ENCODE measurements at places on chromosomes 7 and 10.
A peak's percentile ranks its signal among the peaks of the same experiment; 100 is the strongest.

DNA sequence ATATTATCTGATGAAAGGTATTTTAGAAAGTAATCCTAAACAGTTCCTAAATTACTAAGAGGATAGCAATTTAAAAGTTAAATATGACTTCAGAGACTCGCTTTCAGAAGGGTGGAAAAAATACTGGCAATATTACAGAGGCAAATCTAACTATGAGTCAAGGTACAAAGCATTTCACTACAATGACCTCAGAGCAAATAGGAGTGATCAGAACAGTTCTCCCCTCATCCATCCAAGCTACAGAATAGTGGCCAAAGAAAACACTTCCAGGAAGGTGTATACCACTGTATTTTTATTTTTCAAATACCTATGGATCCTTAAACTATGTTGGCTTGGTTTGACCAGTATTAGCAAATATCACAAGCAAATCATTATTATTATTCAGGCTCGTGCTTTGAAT is 112.8 kb upstream of the ODAD2 start:
- DNase-seq: no peak

- DNase-seq: no peak
Measured at GRCh38 chr10:117544004-117544701, 1.6 kb downstream of the EMX2 start.

- DNase-seq: no peak
Measured at GRCh38 chr7:15515252-15515651, 46.6 kb downstream of the AGMO start.

DNA sequence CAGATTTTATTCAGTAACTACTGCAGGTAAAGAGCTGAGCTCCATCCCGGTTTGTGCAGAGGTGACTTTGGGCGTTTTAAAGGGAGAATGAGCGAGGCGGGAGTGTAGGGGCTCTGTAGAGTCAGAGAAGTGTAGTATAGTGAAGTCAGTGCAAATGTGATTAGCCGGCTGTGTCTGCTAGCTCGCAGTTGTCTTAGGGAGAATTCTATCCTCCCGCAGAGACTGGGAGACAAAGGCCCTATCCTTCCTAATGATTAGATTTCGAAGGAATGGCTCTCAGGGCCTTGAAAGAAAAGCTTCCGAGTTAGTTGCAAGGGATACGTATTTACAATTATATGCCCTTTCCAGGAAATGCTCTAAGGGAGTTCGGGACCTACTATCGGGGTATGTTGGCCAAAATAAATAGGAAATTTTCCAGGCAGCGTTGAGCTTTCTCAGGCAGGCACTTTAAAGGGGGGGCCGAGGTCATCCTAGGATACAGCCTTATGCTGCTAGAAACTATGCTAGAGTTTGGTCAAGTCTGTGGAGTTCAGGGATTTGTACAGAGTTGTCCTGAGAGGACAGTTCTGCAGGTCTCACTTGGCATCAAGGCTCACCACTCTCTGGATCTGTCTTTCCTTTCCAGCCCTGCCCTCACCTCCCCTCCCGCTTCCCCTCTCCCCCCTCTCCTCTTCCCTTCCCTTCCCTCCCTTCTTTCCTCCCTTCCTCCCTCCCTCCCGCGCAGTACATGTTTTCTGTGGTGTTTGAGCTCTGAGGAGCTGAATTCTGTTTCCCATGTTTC is 825 bp downstream of the MRPL32 start:
- no peak for DNase-seq

- DNase-seq: no peak
Measured at GRCh38 chr7:2173189-2173827, 59.4 kb downstream of the MAD1L1 start.

GRCh38 chr10:124425227-124425962 is 6.7 kb upstream of the OAT start:
- no peak for DNase-seq

DNA sequence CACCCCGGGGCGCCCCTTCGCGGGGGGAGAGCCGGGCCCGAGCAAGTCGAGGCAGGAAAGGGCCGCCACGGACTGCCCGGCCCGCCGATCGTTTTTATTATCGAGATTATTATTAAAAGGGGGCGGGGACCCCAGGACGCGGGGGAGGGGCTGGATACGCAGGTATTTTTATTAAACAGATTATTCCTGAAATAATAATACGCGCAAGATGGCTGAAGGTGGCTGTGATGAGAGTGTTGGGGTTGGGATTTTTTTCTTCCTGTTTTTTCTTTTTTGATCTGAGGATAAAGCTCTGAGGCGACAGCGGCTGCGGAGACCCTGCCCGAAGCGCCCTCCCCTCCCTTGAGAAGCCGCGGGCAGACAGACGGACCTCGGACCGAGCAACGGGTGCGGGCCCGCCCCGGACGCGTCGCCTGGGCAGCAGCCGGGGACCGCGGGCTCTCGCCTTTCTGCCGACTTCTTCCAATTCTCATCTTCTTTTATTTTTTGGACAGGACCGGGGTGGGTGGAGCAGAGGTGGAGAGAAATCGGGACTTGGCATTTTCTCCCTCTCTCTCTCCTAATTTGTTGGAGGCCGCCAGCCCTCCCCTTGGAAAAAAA is 1.4 kb upstream of the TRIM8 start:
- peak; percentile 40 for DNase-seq

GRCh38 chr7:24054236-24054635 is 229.8 kb upstream of the NPY start:
- no peak for DNase-seq

GRCh38 chr7:131553931-131554330 is 2.5 kb downstream of the PODXL start:
- no peak for DNase-seq

DNA sequence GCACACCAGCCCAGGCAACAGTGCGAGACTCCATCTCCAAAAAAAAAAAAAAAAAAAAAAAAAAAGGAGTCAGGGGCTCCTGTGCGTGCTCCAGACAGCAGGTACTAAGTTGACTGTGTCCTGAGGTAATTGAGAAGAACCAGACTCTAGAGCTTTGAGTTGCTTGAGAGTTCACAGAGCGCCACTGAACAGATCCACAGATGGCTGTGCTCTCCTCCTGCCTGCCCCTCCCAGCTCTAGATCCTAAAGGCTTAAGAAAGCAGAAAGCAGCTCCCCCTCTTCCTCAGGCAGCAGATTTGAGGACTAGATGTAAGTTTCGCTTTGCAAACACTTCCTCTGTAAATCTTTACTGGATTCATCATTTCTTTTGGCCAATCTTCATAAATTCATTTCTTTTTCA is 38.7 kb downstream of the SHH start:
- no peak for DNase-seq

DNA sequence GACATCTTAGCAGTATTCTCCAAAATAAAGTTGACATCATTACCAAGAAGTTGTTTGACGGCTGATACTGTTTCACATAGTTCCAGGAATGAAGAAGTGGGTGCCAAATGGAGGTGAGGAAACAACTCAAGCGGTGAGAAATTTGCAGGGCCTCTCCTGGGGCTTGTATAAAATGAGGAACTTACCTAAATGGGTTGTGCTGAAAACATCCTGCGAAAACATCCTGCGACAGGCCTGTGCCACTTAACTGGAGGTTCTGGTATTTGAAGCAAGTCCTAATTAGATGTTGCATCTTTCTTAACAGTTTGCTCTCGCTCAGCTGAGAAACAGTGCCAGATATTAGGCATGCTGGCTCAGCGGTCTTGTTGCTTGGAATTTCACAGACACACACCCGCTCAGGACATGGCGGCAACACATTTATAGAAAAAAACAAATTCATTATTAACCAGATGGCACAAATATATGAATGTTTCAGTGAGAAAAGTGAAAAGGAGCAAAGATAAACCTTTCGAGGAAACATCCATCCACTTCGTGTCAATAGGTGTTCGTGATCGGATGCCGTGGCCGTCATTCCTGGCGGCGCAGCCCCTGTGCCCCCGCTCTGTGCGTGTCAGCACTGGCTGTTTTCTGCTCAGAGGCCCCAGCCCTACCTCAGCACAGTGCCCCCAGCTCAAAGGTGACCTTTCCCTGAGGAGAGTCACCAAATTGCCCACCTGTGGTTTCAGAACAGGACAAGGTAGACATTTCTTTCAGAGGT is 48.1 kb downstream of the CDC123 start:
- DNase-seq: no peak

GRCh38 chr7:18792871-18793595 is 297.5 kb downstream of the HDAC9 start:
- DNase-seq: no peak

GRCh38 chr10:71134732-71135211 is 77.6 kb upstream of the UNC5B start:
- DNase-seq: no peak

- DNase-seq: no peak
Measured at GRCh38 chr7:111730476-111731300, 168.4 kb upstream of the IMMP2L start.

GRCh38 chr10:24906372-24906771 is 46.0 kb downstream of the PRTFDC1 start:
- no peak for DNase-seq

DNA sequence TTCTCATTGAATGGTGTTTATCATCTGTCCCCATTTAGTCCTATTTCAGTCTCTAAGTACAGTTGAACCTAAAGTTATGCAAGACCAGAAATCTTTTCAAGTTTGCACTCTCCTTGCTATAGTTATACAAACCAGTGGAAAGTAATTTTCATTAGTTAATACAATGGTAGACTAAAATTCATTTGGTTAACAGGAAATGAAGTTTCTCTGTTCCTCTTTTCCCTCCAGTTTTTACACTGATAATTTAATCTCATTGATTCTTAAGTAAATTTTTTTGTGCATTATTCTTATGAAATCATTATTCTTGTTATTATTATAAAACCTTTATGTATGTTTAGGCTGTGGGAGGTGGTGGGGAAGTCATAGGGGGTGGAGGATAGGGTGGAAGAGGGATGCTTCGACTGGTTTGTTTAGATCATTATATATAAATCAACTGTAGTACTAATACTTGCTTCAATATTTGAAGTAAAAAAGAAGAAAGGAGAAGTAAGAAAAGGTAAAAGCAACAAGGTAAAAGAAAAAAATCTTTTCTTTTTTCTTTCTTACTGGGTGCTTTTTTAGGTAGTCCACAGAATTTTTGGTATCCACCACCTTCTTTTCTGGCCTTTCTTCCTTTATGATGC is 104.1 kb downstream of the GPR85 start:
- DNase-seq: no peak

- no peak for DNase-seq
Measured at GRCh38 chr10:115094416-115095140, 1.4 kb downstream of the ATRNL1 start.

DNA sequence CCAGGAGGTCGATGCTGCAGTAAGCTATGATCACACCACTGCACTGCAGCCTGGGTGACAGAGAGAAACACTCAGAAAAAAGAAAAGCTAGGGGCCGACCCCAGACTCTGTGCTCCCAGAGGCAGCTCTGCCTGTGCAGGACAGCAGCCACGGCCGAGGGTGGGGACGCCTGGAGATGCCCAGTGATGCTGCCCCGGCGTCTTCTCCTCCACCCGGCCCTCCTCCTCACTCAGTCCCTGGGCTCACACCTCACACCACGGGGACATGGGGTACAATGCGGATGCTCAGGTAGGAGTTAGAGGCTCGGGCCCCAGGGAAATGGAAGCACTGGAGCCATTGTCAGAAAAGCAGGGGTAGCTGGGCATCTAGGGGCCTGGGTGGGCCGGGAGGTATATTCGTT is 46.3 kb upstream of the ELFN1 start:
- DNase-seq: no peak

GRCh38 chr10:126628746-126629145 is 41.7 kb downstream of the C10orf90 start:
- no peak for DNase-seq

- DNase-seq: no peak
Measured at GRCh38 chr10:87589645-87590051, 70.0 kb upstream of the PAPSS2 start.

DNA sequence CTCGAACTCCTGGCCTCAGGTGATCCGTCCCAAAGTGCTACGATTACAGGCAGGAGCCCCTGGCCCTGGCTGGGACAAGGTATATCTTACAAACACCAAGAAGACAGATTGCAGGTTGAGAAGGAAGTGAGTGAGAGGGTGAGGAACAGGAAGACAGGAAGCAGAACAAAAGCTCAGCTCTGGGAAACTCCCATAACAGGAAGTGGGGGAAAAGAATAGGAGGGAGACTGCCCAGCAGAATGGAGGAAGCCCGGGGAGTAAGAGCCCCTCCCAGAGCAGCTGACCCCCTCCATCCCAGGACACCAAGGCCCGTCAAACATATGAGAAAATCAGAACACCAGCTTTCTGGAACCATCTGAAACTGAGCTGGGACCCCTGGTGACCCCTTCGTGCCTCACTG is 2.9 kb downstream of the TECPR1 start:
- no peak for DNase-seq

DNA sequence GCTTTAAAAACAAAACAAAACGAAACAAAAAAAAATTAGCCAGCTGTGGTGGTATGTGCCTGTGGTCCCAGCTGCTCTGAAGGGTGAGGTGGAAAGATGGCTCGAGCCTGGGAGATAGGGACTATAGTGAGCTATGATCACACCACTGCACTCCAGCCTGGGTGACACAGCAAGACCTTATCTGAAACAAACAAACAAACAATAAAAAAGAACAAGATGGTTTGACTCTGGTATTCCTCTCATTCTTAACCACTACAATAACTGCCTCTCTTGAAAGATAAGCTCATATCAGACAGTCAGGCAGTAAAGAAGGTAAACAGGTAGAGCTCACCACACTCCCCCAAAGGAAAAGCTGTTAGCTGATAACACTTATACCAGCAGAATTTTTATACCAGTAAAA is 14.1 kb upstream of the DUSP5 start:
- no peak for DNase-seq

DNA sequence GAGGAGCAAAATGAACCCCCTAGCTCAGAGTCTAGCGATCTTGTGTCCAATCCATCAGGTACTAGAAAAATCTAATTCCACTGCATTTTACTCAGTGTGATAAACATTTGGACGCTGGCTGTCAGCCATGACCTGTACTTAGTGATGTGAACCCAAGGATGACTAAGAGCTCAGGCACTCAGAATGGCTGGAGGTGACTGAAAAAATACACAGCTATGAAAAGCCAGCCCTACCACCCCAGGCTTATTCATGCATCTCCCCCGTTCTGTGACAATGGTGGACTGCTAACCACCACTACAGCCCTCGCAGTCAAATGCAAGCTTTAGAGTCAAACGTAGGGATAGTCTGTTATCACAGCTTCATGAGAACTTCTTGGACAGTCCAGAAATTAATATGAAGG is 14.9 kb downstream of the AFAP1L2 start:
- DNase-seq: no peak

GRCh38 chr7:142969183-142969582 is 7.0 kb upstream of the KEL start:
- no peak for DNase-seq

- no peak for DNase-seq
Measured at GRCh38 chr10:31739711-31740110, 188.9 kb downstream of the ARHGAP12 start.

GRCh38 chr10:124721330-124722045 is 22.7 kb downstream of the FAM53B start:
- no peak for DNase-seq

- no peak for DNase-seq
Measured at GRCh38 chr7:147607157-147607800, 983.3 kb upstream of the C7orf33 start.

- DNase-seq: peak; percentile 20
Measured at GRCh38 chr10:119541459-119542356, 811 bp downstream of the RGS10 start.

- DNase-seq: no peak
Measured at GRCh38 chr7:107995184-107996071, 7.5 kb downstream of the LAMB1 start.

Measured in T follicular helper cell (primary cell).